GM10248 (cell line): ENCODE measurements at places on chromosomes 2 and 18.
A peak's percentile ranks its signal among the peaks of the same experiment; 100 is the strongest.

- peak; percentile 84 for DNase-seq
These were observed 68.9 kb upstream of the BOD1L2 start for GRCh38 chr18:57077786-57078552.

DNA sequence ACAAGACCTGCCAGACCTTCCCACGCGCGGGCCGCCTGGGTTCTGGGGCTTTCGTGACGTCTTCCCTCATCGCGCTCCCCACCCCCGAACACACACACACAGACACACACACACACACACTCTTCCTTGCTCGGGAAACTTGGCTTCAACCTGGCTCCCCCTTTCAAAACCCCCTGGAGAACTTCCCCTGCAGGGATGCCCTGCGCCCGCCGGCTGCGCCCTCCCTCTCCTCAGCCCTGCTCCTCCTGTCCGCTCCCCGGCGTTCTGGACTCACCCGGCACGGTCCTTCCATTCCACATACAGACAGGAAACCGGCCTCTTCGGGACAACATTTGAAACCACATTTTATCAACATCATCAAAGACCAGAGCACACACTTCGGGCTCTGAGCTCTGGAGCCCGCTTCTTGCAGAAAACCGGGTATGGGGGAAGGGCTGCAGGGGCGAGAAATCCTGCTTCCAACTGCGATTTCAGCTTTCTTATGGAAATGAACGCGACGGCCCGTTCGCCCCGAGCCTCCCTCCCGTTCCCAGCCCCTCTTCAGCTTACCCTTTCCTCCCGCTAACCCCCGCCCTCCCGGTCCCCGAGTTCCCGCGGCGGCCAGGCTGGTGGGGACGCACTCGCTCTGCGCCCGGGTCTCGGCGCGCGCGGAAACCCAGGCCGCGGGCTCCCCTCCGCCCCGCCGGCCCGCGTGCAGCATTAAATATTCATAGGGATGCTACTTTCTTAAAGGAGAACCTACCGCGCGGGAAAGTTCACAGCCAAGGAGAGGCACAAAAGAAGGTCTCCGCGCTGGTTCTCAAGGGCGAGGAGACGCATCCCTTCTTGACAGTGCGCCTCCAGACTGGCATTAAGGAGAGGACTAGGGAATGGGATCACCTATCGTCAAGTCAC is 18.3 kb downstream of the POU3F3 start:
- DNase-seq = no peak

DNA sequence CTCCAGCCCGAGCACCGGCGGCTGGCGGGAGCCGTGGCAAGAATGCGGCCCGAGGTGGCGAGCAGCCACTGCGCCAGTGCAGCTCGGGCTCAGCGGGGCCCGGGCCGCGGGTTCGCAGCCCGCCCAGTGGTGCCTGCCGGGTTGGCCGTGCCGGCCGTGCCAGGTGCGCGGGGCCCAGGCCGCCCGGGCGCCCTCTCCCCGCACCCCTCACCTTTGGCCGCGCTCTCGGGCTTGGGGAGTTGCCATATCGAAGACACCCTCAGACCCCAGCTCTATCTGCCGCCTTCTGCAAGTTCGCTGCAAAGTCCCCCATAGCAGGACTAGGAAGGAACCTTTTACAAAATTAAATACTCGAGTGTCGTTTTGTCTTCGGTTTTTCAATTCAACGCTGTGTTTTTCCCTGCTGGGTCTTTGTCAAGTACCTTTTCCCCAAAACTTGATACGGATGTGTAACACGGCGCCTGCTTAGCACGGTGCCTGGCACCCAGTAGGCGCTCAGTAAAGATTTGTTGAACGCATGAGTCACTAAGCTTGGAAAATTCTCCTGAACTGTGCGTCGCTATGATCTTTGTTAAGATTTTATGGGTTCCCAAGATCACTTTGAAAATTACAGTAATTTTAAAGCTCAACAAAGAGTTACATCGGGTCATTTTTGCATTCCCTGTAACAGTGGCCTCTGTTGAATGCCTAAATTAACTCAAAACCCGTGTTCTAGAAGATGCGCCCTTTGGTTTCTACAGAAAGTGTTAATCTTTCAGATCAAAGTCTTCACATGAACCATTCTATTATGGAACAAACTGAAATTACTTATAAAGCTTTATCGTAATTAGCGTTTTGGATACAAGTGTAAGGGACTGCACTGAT is 750 bp downstream of the STRADB start:
- DNase-seq = no peak

DNA sequence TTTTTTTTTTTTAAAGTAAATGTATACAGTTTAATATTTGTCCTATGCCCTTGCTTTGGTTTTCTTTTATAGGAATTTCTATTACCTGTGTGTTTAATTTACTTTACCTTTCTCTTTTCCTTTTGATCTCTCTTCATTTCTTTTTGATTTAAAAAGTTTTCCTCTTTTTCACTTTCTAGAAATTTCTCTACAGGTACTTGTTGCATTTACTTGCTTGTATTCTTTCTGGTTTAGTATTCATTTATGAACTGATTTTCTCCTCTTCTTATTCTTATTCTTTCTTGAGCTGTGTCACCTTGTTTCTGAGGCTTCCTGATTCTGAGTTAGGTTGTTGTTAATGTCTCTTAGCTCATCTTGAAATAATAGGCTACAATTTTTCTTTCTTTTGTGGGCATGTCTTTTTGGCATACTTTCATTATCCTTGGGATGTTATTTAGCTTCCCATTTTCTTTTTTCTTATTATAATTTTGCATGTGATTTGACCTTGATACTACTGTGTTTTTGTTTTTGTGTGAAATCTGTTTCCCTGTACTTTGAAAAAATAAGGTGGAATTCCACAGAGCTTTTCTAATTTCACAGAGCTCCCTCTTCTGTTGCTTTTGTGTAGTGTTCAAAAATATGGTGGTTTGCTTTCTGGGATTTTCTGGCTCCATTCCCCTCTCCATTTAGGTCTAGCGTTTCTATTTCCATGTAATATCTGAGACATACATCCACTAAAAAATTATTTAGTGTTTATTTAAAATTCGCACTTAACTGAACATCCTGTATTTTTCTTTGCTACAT is 25.5 kb upstream of the ALMS1 start:
- DNase-seq = no peak

GRCh38 chr18:33560686-33561370 is 17.2 kb upstream of the ASXL3 start:
- no peak for DNase-seq

DNA sequence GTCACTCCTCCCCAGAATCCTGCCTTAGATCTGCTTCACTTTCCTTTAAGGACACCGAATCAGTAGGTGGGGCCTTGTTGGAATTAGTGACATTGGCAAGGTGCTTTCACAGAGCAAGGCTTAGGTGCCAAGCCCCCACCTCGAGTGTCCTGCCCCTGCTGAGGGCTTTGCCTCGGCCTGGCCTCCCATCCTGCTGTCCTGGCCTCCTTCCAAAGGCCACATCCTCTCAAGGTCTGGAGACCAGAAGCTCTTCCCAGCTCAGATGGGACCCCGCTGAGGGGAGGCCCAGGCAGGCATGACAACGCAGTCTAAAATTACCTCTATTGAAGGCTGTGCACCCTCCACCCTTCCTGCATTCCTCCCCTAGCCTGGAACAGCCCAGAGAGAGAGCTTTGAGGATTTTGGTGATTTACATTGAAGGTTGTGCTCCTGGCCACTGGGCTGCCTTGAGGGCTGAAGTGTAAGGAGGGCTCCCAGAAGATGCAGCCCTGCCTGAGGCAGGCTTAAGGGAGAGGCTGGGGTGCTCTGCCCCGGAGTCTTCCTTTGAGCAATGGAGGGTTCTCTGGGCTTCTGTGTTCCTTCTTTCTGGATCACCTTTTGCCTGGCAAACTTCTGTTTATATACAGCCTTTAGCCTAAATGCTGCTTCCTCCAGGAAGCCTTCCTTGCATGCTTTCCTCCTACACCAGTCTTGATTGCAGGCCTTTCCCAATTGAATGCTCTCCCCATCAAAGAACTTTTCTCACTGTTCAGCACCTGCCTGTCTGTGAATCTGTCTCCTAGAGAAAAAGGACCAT is 154.4 kb downstream of the DDX1 start:
- no peak for DNase-seq

- DNase-seq = no peak
These were observed 186.4 kb downstream of the MREG start for GRCh38 chr2:215826838-215827441.

GRCh38 chr18:377088-377487 is 109.2 kb upstream of the THOC1 start:
- DNase-seq = no peak

- no peak for DNase-seq
These were observed 162.6 kb upstream of the FN1 start for GRCh38 chr2:215598376-215598975.

- no peak for DNase-seq
These were observed 381.5 kb upstream of the ETAA1 start for GRCh38 chr2:67015681-67016080.

DNA sequence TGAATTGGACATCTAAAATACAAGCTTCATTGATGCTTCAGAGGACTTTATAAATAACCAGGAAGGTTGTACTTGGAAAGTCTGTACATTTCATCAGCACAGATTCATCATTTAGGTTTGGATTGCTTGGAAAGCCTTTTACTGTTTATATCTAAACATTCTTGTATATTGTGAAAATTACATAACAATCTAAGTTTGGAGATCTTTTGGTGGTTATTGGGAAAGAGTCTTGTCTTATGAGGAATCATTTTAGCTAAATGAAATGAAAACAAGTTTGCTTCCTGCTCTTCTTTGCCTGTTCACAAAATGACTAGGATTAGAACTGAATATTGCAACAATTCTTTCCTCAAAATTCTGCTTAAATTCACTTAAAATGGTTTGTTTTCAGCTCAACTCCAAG is 79.3 kb downstream of the ABI2 start:
- no peak for DNase-seq

DNA sequence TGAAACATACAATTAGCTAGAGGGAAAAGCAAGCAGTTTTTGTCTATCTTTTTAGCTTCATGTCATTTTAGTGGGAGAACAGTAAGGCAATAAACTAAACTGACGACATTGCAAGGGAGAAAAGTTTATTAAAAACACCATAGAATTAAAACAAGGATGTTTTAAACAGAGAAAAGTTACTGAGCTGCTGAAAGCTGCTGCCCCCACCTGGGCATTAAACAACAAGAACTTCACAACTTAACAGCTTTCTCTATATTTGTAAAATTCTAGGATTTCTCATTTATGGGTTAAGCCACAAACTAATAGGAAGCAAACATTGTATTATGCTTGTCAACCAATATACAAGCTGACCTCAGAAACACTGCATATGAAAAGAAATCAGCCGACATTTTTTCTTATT is 289.2 kb downstream of the ERBB4 start:
- DNase-seq = no peak

- peak; percentile 84 for DNase-seq
These were observed 123.9 kb upstream of the CD302 start for GRCh38 chr2:159921752-159922404.

GRCh38 chr18:69127873-69128500 is 272.7 kb upstream of the DOK6 start:
- DNase-seq = no peak

DNA sequence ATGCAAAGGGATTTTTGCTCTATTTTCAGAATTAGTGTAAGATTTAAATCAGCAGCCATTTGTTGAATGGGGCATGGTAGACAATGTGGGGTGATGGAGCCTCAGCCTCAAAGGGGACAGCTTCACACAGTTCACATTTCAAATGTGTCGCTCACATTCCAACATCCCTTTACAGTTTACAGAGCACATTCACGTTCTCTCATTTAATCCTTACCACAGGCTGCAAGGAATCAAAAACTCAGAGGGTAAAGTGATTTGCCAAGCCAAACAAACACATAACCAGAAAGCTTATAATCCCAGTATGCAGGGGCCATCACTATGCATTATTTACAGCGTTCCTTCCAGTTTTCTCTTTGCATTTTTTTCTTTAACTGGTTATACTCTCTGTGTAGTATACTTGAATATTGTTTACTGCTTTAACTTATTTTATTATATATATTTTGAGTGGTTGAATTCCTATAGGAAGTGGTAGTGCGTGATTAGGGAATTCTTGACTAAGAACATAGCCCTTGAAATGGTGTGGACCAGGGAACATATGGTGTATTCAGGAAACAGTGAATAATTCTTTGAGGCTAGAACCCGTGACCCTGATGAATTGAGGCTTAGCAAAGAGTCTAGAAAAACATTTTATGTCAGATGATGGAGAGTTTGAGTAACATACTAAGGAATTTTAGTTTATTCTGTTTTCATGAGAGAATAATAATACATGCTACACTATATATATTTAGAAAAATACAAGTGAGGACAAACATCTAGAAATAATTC is 18.1 kb upstream of the TAF1B start:
- DNase-seq = no peak

- no peak for DNase-seq
These were observed 828.6 kb upstream of the FSHR start for GRCh38 chr2:49982871-49983270.

DNA sequence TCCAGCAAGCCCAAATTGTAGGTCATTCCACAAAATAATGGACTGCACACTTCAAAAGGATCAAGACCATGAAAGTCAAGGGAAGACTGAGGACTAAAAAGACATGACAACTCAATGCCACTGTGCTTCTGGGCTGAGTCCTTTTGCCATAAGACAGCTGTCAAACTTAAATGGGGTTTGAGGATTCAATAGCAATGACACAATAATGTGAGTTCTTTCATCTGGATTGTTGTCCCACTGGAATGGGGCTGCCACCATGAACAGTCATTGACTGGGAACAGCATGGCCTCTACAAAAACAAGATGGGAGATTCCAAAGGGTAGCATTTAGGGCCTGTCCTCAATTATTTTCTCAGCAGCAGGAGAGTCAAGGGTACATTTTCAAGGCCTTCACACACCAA is 118.5 kb downstream of the EN1 start:
- DNase-seq = no peak

DNA sequence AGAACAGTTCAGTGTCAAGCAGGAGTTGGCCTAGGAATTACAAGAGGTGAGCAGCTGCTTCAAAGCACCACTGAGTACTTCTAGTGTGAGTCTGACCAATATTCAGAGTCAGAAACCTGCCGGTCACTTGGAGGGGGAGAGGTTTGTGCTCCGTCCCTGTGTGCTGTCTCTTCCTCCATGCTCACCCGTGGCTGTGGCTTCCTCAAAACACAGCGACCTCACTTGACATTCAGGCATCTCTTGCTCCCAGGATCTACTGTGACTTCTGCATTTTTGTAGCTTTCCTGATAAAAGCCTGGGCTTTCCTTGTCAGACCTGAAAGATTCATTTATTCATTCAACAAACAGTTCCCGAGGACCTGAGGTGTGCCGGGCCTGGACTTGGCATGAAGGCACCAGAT is 32.9 kb downstream of the TPRKB start:
- no peak for DNase-seq

DNA sequence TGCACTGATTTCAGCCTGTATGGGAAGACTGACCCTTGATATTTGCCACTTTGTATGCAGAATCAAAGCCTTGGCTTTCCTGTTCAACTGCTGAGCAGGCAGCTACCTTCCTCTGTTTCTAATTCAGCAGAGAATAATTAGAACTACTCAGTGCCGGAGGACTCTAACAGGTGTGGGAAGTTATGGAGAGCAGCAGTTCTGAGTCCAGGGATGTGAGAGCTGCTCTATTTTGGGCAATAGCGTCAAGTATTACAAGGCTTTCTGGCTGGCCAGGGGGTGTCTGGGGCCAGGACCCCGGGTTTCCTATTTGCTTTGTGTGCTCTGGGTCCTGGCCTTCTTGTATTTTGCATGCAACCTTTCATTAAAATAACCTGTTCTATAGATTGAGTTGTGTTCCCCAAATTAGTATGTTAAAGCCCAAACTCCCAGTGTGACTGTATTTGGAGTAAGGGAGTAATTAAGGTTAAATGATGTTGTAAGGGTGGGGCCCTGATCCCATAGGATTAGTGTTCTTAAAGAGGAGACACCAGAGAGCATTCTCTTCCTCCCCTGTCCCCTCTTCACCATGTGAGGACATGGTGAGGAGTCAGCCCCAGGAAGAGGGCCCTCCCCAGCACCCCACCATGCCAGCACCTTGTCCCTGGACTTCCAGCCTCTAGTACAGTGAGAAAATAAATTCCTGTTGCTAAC is 5.6 kb upstream of the NTSR2 start:
- DNase-seq = no peak
